ENCODE measurements at places on chromosomes 2 and 18. TPM values are rescaled to one million over a fixed set of nuclear protein-coding genes. Genes with fewer than 3 reads are reported as not detected.

UGT1A6 gene
- not detected for total RNA-seq

SNED1 gene
- 1.8 TPM for total RNA-seq

DNA sequence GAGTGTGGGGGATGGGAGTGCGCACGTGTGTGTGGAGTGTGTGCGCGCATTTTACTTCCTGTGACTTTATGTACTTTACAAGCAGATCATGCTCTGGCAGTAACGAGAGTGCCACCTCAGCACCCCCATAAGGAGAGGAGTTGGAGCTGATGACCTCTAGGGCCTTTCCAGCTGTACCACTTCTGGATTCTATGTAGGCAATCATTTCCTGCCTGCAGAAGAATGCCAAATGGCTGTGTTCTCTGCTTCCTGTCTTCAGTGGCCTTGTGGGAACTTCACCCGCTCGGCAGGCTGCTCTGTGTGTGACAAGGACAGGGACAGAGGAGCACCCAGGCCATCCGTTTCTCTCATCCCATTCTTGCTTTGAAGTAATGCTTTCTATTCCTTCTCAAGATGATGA lies 22.8 kb upstream of the ZNF385B start:
- no peak for DNase-seq

GRCh38 chr2:47222826-47223554 lies 67.9 kb upstream of the STPG4 start:
- DNase-seq: no peak

- no peak for DNase-seq
Measured at GRCh38 chr18:54904581-54904980, 54.7 kb downstream of the CCDC68 start.

CRYGD gene
- not detected for total RNA-seq

- DNase-seq: no peak
Measured at GRCh38 chr2:229443546-229444268, 172.6 kb upstream of the PID1 start.

- DNase-seq: no peak
Measured at GRCh38 chr2:218664653-218665052, 5.2 kb downstream of the BCS1L start.

DYNAP gene
- total RNA-seq: not detected

ABCG5 gene
- total RNA-seq: not detected

GRCh38 chr2:129755786-129756185 lies 223.7 kb upstream of the RAB6C start:
- DNase-seq: no peak

Measured in CD8-positive, alpha-beta memory T cell (primary cell).